ENCODE measurements at places on chromosomes 11 and 22. TPM values are rescaled to one million over a fixed set of nuclear protein-coding genes. Genes with fewer than 3 reads are reported as not detected.

Gene RAB38
- 5.4 TPM for total RNA-seq

- no peak for DNase-seq
Measured at GRCh38 chr22:28244757-28245156, 325.7 kb upstream of the PITPNB start.

DNA sequence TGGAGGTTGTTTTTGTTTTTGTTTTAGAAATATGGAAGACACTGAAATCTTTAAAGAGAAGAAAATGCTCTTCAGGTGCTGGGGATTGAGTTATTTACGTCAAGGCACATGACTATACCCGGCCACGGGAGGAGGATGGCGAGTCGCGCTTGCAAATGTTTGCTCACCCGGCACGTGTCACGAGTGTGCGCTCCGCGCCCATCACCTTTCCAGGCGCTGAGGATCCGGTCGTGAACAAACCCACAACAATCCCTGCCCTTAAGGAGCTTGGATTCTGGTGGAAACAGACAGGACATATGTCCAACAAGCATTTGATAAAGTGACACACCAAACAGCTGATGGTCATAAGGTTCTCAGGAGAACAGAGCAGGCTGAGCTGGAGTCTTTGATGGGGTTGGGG lies 715.5 kb downstream of the BRD1 start:
- DNase-seq: no peak

- no peak for DNase-seq
Measured at GRCh38 chr11:27358296-27358695, 4.7 kb downstream of the CCDC34 start.

Gene TUB
- total RNA-seq: not detected

DNA sequence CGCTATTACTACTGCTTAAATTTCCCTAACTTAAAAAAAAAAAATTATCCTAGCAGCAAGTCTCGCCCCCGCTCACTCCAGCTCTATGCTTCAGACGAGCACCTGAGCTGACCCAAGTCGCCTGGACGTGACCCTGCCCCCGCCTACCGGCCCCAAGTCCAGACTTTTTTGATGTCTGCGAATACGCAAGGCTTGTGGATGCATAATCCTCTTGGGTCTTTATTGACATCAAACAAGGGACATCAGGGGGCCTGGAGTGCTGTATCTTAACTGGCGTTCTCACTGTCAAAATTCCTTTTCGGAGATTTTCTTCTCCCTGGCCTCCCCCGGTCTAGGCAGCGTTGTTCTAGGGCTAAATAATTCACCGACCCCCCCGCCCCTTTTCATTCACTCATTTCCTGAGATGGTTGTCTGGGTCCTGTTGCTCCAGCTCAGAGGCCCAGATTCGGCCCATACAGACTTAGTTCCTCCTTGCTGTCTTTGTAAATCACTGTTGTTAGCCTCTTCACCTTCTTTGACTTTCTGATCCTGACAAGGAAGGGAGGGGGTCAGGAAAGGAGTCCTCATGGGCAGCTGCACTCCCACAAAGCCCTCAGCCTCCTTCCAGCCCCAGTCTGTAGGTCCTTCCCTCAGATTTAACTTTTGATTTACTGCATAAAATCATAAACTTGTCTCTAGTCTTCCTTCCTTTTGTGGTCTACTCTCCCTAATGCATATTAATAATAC lies 601 bp upstream of the LRP4 start:
- DNase-seq: no peak

Gene SCGB1C1
- total RNA-seq: 0.73 TPM

- DNase-seq: no peak
Measured at GRCh38 chr11:47243454-47243853, 5.2 kb downstream of the ACP2 start.

Measured in natural killer cell (primary cell).